ENCODE measurements at places on chromosomes 6 and 20. TPM values are rescaled to one million over a fixed set of nuclear protein-coding genes. Genes with fewer than 3 reads are reported as not detected.

The BTN3A1 gene
- total RNA-seq, result 19.6 TPM

The PCMTD2 gene
- 118 TPM for total RNA-seq

The LGSN gene
- 0.82 TPM for total RNA-seq

The TPBG gene
- 4.5 TPM for total RNA-seq

The MLN gene
- not detected for total RNA-seq

Measured in frontal cortex (tissue), 4 donors.